ENCODE measurements at places on chromosomes 7 and 10.
A peak's percentile ranks its signal among the peaks of the same experiment; 100 is the strongest.

DNA sequence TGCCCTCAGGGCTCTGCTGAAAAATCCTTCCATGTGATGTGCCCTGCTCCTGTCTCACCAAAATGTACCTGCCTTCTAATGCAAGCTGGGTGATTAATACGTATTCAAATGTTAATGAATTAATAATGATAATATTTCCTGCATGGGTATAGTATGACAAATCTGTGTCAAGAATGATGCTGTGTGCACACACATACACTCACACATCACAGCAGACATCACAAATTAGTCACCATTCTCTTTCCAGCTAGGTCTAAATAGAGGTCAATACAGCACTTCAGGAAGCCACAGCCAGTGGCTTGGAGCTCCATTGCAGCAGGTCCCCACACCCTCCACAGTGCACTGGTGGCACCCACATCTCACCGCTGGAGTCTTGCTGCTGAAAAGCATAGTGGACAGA lies 681.2 kb upstream of the NRP1 start:
- DNase-seq = no peak

DNA sequence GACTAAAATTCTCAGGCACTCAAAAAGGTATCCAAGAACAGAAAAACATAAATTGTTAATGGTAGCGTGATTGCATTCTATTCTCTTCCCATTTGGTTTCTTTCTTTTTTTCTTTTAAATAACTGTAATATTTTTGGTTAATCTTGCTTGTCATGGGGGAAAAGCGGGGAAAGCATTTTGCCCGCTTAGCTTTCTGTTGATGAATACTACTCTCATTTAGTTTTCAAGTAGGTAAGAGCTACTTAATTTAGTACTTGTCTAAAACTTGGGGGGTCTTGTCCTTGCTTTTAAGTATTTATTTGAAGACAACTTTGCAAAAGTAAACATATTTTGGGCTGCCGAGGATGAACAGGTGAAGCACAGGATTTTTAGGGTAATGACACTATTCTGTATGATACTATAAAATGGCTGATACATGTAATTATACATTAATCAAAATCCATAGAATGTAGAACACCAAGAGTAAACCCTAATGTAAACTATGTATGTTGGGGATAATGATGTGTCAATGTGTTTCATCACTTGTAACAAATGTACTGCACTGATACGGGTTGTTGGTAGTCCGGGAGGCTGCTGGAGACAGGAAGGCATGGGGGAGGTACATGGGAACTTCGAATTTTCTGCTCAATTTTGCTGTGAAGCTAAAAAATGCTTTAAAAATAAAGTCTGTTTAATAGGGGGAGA lies 1.7 kb downstream of the TES start:
- no peak for DNase-seq

DNA sequence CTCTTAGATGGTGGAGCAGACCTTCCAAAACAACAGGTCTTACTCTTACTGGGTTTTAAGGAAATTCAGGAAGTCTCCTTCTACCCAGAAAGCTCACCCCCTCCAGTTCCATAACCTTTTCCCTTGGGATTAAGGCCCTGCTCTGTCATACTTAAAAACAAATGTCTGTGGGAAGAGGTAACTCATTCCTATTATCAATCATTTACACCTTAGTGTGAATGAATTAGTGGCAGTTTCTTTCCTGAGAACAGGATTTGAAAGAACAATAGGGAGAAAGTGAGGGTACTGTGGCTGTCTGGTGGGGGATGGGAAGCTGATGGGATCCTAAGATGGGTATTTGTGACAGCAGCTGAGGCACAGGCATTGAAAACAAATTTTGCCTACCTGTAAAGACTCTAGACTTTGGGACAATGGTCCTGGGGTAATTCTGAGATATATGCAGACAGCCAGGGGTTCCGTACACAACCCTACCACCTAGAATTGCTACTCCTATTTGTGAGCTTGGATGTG lies 22.2 kb upstream of the PDLIM1 start:
- DNase-seq = no peak

GRCh38 chr10:59880971-59881510 lies 25.3 kb downstream of the CCDC6 start:
- DNase-seq = no peak

- DNase-seq = no peak
These were observed 930.6 kb upstream of the ZNF722 start for GRCh38 chr7:63067897-63068585.

DNA sequence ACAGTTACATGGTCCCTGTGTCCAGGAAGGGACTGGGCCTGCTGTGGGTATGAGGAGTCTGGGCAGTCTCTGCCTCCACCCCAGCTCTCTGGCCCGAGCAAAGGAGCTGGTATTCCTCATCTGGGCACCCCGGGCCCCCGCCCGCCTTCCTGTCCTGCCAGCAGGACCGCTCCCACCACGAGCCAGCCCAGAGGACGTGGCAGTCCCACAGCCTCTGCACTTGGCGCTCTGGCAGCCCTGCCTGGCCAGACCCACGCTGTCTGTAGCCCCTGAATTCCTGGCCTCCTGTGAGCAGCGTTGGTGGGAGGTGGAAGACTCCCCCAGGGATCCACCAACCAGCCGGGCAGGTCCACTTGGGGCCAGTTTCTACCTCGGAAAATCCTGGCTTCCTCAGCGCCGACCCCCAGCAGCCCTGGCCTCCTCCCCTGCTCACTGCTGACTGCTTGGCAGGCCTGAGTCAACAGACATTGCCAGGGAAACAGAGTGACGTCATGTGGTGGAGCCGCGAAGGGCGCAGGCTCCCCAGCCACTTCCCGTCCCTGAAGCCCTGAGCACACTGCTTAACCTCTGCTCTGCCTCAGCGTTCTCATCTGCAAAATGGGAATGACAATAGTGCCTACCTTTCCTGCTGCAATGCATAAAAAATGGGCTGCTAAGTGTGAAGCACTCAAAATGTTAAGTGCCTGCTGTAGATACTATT lies 21.6 kb upstream of the LIMK1 start:
- peak; percentile 76 for DNase-seq

DNA sequence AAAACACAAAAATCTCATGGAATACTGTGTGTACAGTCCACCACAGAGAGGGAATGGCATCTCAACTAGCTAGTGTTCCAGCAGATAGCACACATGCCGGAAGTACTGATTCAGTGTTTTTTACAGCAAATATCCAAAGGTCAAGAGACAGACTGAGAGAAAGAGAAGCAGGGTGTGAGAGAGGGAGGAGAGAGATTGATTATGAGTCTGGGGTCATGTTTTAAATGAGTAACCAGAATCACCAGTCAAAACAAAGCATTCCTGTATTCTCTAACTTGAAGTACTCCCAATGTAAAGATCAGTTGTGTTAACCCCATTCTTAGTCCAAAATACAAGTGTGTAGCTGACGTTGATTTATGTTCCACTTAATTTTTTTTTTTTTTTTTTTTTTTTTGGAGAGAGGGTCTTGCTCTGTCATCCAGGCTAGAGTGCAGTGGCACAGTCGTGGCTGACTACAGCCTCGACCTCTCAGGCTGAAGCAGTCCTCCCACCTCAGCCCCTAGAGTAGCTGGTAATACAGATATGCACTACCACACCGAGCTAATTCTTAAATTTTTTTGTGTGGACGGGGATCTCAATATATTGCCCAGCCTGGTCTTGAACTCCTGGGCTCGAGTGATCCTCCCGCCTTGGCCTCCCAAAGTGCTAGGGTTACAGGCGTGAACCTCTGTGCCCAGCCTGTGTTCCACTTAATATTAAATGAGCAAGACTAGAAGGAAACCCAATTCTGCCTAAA lies 114.2 kb downstream of the TAF3 start:
- no peak for DNase-seq

DNA sequence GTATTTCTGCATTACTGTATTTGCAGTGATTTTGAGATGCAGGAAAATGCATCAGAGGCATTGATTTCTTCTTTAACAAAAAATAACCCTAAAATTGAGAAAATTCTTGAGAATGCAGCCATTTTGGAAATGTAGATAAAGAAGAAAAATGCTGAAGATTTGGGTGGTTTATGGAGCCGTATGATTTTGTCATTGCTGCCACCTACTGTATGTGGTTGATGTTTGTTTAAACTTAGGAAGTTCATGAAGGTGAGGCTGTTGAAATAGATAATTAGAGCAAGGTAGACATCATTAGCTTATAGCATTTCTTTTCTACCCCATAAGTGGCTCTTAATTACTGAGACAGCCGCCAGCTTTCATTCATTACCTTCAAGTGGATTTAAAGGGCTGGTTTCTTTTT lies 92.1 kb upstream of the SAMD8 start:
- DNase-seq = peak; percentile 35

DNA sequence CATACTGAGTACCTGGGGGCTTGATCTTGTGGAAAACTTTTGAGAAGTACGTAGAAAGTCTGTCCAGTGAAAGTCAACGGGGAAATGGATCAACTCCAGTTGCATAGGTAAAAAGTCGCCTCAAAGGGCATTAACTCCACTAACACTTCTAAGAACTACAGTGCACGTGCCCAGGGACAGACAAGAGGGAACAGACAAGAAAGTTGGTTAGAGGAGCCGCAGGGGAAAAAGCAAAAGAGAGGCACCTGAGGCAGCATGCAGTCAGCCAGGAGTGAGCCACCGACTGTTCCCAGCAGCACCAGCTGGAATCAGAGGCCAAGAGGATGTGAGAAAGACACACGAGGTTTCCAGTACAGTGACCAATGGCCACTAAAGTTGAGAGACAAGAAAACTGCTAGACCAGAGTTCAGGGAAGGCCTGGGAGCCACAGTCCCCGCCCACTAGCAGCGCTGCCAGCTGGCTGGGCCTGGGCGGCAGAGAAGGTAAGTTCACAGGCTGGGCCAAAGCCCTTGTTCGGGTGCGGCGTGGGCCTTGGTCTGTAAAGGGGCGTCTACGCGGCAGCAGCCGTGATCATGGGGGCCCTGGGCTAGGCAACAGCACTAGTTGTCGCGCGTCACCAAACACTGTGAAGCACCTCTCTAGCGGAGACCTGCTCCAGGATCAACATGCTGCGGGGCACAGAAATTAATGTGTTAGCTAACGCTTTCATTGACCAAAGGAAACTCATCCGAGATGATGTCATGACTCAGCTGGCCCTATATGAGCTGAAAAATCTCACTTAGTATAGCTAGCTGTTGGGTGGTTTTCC lies 14.0 kb downstream of the ITGB1 start:
- DNase-seq = no peak

DNA sequence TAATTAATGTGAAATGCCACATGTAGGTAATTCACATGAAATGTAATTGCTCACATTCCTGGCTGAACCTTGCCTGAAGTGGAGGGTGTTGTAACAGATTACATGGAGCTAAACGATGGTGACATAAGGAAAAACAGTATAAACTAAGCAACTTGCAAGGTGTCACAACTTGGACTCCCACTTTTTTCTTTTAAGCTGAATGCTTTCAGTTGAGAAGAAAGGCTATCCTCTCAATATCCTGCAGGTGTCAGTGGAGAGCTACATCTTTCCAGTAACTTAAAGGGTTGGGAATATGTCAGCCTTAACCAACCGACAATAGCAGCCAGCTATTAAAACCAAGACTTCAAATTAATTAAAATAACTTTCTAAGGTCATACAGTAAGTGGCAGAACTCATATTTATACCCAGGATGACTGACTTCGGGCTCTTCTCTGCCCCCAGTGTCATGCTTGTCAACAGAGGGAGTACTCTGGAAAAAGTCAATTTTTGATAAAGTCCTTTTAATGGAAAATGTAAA lies 33.7 kb downstream of the NRBF2 start:
- DNase-seq = peak; percentile 53

GRCh38 chr10:70552586-70552985 lies 50.0 kb downstream of the PRF1 start:
- DNase-seq = no peak

DNA sequence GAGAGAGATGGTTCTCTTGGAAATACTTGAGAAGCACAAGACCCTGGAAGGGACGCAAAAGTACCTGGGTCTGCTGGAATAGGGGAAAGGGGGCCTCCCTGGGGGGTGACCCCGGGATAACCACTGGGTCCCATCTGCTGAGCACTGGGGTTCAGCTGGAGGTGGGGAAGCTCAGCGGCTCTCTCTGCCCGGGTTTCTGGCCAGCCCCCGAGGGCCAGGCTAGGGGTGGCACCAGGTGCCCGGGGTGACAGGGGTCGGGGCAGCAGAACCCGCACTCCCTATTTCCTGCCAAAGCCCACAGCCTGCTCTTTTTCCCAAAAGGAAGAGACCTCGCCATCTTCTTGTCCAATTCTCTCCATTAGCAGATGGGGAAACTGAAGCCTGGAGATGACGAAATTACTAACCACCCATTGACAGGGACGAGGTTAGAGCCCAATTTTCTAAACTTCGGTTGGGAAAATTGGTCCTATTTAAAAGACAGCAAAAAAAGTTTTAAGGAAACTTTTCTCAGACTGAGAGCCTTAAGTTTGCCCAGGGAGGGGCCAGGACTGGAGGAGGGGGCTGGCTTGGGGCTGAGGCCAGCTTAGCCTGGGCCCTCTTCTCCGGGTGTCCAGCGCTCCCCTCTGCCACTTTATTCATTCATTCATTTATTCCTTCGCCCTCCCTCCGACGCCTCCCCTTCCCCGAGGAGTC lies 17.8 kb upstream of the GATA3 start:
- no peak for DNase-seq

GRCh38 chr10:69056536-69057260 lies 31.2 kb upstream of the SRGN start:
- DNase-seq = no peak

- no peak for DNase-seq
These were observed 6.5 kb upstream of the NANOS1 start for GRCh38 chr10:119022846-119023552.

DNA sequence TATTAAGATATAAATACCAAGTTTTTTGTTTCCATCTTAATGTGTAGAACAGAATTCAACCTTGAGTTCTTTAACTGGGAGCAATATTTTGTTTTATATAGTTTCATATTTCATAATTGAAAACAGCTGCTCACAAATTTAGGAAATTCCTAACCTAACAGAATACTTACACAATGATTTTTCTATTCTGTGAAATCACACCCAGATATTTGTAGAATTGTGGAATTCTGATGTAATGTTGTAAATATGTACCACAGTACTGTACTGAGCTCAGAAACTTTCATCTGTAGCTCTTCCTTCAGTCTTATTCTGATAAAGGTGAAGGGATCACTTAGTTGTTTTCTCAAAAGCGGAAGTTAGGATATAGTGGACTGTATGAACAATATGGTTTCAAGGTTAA lies 143.4 kb upstream of the GLI3 start:
- no peak for DNase-seq

DNA sequence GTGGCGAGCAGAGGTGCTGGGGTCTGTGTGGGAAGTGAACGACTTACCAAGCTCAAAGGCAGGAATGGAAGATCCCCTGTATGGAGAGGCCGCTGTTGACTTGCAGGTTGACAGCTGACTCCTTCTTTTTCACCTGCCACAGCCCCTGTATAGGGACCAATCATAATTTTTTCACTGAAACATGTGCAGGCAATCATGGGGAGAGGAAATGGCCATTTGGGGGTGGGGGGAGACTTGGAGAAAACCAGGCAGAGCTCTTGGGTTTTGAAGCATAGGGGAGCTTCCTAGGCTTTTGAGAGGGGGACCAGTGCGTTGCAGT lies 101.4 kb downstream of the WDR37 start:
- DNase-seq = no peak
